ENCODE measurements at places on chromosomes 2 and 18. TPM values are rescaled to one million over a fixed set of nuclear protein-coding genes. Genes with fewer than 3 reads are reported as not detected.

- DNase-seq, result no peak
These were observed 51.4 kb downstream of the DCDC2C start for GRCh38 chr2:3754795-3755194.

GRCh38 chr2:105410554-105410953, 11.7 kb upstream of the FHL2 start:
- DNase-seq, result no peak

GRCh38 chr2:231123362-231123898, 1.4 kb downstream of the HTR2B start:
- no peak for DNase-seq

DNA sequence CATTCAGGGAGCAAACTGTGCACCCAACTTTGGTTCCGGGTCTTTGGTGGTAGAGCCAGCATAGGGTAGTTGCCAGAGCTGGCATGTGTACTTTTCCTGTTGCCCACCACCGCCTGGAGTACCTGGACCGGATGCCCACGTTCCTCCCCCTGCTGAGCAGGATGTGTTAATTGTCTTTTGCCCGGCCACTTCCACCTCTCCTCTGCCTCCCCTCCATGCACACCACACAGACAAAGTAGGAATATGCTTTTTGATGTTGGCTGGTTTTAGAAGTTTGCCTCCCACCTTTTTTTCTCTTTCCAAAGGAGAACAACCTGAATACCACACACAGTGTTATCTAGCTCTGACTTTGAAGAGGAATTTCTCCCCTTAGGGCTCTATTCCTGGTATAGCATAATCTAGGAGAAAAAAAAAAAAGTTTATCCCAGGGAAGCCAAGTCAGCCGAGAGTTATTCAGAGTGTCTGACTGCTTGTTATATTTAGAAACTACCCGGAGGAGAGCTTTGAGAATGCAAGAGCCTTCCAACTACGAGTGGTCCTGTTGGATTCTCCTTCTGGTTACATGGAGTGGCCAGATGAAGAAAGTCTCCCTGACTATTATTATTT, 111.9 kb downstream of the SETBP1 start:
- DNase-seq, result no peak

DNA sequence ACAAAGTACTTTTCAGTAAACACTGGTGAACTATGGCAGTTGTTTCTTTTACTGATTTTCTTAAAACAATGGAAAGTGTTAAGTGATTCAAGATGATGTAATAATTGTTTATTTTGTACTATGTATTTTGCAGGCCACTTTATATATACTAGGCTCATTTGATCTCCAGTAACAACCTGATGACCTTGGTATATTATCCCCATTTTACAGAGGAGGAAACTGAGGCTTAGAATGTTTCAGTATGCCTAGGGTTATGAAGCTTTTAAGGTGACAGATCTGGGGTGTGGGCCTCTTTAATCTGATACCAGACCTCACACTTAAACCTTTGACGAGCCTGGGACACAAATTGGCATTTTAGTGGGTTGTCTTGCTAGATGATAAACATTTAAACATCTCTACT, 63.2 kb downstream of the ITGB1BP1 start:
- DNase-seq, result no peak

GRCh38 chr18:63016270-63016669, 300.9 kb downstream of the PHLPP1 start:
- DNase-seq, result peak; percentile 45

- no peak for DNase-seq
These were observed 334.7 kb upstream of the SLC8A1 start for GRCh38 chr2:40786636-40787035.

GRCh38 chr2:25251071-25251421, 82.7 kb upstream of the POMC start:
- no peak for DNase-seq

GRCh38 chr2:211141646-211142045, 585.2 kb downstream of the CPS1 start:
- DNase-seq, result no peak

- no peak for DNase-seq
These were observed 37.5 kb downstream of the TFCP2L1 start for GRCh38 chr2:121247534-121247933.

DNA sequence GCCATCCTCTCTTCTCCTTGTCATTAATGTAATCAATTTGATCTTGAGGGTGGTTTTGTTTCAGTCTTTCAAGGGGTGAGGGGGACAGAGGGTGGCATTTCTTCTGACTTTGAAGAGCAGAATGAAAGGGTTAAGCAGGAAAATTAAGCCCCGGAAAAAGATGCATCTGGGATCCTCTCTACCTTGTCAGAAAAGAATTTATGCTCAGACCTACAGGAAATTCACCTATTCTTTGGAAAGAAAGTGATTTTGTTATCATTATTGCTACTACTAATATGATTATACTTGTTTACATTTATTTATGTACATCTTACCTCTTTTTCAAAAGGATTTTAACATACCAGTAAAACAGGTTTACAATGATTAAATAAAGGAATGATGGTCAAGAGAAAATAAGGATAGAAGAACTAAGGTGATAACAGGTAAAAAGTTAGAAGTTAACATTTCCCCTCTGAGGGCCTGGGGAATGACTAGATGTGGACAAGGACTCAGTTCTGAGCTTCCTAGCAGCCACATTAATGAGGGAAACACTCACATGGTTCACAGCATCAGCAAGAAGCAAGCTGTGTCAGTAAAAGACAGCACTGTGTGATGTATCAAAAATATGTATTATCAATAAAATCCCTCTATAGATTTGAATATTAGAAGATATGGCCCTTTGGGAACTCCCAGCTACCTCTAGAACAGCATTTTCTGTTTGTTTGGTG, 151.4 kb downstream of the MYCN start:
- DNase-seq, result no peak

- no peak for DNase-seq
These were observed 3057.4 kb downstream of the RPIA start for GRCh38 chr2:91748902-91749301.

GRCh38 chr2:205868053-205868452, 185.8 kb downstream of the NRP2 start:
- DNase-seq, result no peak

GRCh38 chr2:170177950-170178781, at the start of gene MYO3B:
TSS of gene MYO3B (plus strand) at chr2:170178147. CDS start at chr2:170178288, 141 bp downstream.
- DNase-seq, result no peak

- no peak for DNase-seq
These were observed 37.3 kb upstream of the PEX13 start for GRCh38 chr2:60980071-60980815.

GRCh38 chr2:159516241-159516758, 100.0 kb downstream of the BAZ2B start:
- DNase-seq, result peak; percentile 49

- DNase-seq, result no peak
These were observed 97.5 kb upstream of the SPATS2L start for GRCh38 chr2:200209030-200209429.

DNA sequence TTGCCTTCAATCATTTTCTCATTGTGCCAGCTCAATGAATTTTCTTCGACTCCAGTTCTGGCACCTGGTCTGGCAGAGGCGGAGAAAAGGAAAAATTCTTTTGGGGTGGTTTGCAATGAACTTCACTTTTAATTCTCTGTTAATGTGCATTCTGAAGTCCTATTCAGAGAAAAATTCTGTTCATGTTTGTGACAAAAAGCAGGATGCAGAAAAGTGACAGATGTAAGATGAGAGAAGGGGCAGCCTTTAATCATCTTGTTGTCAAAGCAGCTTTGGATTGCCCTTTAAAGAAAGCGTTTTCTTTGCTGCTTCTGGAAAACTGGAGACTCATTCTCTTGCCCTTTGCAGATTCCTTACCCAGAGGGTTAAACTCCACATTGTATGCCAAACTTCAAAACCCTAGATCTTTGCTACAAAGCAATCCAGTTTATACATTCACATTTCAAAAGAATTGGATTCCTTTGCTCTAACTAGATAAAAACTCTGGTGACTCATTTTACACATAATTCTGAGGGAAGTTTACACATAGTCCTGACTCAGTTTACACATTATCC, 94.6 kb upstream of the CAVIN2 start:
- no peak for DNase-seq

DNA sequence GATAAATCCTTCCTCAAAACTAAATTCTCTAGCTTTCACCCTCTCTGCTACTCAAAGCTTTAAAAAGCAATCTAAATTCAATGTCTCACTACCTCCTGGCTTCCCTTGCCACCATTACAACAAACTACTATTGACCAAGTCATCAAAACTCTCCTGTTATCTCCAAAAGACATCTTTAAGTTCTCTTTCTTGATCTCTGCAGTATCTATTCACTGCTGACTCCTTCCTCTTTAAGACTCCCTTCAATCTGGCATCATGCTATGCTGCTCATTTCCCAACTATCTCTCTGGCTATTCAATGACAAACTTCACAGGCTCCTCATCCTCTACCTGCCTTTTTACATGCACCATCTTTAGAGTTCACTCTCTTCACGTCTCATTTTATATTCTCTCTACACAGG, 5.9 kb downstream of the PPP3R1 start:
- no peak for DNase-seq

- no peak for DNase-seq
These were observed 52.1 kb upstream of the EPB41L5 start for GRCh38 chr2:119960821-119961220.

DNA sequence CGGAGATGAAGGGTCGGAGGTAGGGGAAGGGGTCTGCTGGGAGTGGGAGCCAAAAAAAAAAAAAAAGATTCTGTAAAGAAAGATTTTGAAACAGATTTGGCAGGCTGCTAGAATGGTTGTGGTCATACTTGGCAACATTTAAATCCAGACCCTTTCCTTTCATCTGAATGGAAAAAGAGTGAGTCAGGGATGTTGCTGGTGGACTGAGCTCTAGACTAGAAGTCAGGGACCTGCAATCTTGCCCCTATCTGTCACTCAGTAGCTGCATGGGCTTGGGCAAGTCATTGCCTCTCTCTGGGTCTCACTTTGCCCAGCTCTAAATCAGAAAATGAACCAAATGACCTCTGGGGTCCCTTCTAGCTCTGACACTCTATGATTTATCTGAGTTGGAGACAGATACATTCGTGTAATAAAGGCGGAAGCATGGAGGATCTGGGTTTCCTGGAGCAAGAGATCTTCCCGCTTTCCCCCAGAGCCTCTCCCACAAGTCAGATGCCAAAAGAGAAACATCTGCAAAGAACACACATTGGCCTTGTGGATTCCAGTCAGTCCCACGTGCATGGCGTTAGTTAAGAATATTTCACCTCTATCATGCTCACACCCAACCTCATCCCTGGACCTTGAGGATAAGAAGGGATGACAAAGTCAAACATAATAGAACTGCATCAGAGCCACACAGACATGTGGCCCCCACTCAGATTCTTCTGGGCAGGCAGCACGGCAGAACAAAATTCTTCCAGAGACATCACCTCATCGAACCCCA, 58.5 kb downstream of the ADD2 start:
- no peak for DNase-seq

Gene FBLN7
- total RNA-seq, result 2.2 TPM

Gene OR6B2
- total RNA-seq, result not detected

Gene MERTK
- total RNA-seq, result 0.88 TPM

Gene ABCG8
- not detected for total RNA-seq

Gene RTP5
- 0.11 TPM for total RNA-seq

Gene SF3B1
- total RNA-seq, result 287 TPM

Gene HRH4
- total RNA-seq, result not detected

Gene PPP1R1C
- not detected for total RNA-seq
